T-helper 1 cell (primary cell): ENCODE measurements at places on chromosomes 6 and 20.

DNA sequence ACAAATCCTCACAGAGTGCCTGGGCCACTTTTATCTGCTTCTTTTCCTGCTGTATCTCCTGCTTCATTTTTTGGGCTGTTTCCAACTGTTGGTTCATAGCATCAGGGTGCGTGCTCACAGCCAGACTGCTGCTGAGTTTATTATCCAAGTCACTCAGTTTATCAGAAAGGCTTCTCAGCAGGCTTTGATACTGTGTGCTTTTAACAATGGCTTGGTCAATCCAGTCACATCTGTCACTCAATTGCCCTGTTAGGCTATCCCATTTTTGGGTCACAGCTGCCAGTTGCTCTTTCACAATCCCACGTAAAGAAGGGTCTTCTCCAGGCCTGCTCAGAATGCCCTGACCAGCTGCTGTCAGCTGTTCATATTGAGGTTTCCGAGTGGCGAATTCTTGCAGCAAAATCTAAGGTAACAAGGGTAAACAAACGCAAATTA lies 87.2 kb downstream of the DST start:
- DNase-seq: no peak

DNA sequence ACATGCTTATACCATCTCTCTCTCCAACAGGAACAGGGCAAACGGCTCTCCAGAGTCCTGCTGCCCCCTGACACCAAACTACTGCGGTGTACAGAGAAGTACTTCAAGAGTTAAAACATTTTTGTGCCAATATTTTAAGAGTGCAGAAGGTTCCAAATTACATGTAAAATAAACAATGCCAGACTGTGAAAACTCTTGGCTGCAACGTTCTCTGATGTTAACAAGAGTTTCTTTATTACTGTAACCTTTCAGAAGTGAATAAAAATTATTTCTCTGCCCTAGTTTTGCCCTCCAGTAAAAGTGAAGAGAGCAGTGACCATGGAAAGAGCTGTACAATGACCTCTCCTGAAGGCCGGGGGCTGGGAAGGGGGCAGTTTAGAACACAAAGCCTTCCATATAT lies 41.4 kb upstream of the FAM83C start:
- no peak for DNase-seq

- DNase-seq: no peak
Observed at GRCh38 chr6:137693711-137694110, 173.3 kb upstream of the TNFAIP3 start.

DNA sequence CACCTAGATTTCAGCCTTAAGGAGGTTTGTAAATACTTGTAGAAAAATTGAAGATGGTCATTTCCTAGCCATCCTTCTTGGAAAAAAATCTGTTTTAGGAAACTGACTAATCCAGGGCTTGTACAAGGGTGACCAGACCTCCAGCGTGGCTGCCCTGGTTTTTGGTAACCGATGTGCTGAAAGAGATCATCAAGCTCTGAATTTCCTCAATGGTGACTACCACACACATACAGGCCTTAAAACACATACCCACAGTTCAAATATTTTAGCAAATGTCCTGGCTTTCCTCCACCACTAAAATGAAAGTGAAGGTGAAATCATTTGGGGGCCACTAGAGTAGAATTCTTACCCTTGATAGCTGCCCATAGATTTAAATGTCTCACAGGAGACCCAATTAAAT lies 215.3 kb upstream of the SUPT3H start:
- DNase-seq: no peak

- DNase-seq: no peak
Observed at GRCh38 chr6:135647521-135647920, 150.0 kb upstream of the AHI1 start.

DNA sequence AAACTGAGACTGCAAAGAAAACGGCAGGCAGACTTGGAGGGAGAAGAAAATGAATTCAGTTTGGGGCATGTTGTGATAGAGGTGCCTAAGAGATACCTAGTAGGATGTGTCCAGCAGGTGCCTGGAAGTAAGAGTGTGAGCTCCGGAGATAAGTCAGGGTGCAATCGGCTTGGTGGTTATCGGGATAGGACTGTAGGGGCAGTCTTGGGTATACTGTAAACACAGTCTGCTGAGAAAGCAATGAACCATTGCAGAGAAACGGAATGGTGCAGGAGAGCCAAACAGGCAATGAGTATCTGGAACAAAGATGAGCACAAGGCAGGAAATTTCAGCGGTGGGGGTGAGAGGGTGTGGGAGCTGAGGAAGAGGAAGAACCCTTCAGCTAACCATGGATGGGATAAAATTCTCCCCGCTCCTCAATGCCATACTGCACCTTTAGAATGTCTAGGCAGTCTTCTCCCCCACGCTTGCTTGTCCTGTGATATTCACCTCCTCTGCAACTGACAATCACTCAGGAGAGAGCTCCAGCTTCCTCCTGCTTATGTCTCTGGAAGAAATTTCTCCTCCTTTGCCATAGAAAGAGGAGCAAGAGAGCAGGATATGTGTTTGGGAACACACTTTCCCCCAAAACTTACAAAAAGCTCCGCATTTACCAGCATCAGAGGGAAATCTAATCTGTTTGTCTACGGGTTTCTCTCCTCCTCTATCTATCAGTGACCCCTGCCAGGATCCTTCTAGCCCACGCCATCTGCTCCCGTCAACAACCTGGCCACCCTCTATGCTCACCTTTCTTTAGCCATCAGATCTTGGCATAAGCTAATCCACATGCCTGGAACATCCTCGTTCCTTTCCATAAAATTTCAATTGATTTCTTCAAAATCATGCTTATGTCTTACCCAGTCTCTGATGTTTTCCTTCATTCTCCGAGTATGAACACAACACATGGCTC lies 381.7 kb upstream of the JARID2 start:
- DNase-seq: no peak

DNA sequence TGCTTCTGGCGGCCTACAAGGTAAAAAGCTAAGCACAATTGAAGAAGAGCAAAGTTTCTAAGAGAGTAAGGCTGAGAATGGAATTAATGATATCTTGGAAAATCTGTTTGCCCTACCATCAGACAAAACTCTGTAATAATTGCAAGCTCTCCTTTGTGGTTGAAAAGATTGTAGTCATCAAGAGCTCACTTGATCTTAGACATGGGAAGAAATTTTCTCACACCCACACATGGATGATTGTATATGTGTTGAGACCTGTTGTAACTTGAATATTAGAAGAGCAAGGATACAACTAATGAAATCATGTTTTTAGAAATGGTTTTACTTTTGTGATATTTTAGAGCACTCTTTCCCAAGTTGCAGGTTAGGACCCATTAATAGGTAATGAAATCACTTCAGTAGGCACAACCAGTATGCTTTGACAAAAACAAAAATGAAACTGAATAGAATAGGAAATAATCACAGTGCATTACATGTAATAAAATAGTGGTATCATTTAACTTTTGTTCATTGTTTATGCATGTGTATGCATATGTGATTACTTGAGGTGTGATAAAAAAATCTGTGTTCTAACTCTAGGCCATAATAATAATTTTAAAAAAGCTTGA lies 14.0 kb downstream of the DCBLD1 start:
- no peak for DNase-seq
